ENCODE measurements at places on chromosomes 11 and 22.

GRCh38 chr11:126929179-126930061, 71.2 kb downstream of the KIRREL3 start:
- DNase-seq: no peak

DNA sequence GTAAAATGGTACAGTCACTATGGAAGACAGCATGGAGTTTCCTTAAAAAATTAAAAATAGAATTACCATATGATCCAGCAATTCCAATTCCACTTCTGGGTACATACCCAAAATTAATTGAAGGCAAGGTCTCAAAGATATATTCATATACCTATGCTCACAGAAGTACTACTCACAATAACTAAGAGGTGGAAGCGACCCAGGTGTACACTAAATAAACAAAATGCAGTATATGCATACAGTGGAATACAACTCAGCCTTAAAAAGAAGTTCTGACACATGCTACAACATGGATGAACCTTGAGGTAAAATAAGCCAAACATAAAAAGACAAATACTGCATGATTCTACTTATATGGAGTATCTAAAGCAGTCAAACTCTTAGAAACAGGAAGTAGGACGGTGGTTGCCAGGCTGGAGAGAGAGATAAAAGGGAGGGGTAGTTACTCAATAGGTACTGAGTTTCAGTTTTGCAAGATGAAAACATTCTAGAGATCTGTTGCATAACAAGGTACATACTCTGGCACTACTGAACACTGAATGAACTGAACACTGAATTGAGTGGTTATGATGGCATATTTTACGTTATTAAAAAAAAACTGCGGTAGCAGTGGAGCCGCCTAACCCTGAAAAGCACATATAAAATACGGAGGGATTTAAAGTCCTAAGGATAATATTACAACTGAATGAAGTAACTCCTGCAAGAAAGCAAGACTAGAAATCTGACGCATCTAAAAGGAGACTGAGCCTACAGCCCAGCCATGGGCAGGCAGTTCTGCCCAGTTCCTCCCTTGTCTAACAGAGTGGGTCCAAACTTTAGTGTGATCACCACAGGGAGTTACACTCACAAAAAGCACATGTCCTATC, 12.8 kb downstream of the DGCR2 start:
- DNase-seq: no peak

GRCh38 chr11:58762284-58763119, 30.8 kb upstream of the GLYAT start:
- no peak for DNase-seq

DNA sequence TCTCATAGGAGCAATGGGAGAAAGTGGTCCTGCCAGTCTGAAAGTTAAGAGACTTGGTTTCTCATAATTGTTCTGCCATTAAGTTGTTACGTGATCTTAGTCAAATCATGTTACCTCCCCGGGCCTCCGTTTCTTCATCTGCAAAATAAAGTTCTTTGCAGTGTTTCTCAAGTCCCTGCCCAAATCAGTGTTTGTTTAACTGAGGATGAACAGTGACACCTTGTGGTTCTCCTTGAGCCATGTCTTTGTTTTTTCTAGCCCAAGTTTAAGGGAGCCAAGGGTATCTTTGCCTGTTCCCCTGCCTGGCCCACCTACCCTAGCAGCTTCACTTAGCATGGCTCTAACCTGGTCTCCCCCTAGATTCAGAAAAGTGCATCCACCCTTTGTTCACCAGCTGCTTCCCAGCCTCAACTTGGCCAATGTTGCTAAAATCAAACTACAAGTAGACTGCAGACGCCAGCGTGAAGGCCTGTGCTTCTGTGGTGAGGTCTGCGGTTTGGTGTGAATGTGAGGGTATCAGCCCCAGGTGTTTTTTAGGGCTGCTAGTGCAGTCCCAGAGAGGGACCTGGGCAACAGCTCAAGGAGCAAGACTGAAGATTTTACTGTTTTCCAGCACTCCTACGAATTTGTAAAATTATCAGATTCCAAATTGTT, 35.5 kb downstream of the FZD4 start:
- no peak for DNase-seq

DNA sequence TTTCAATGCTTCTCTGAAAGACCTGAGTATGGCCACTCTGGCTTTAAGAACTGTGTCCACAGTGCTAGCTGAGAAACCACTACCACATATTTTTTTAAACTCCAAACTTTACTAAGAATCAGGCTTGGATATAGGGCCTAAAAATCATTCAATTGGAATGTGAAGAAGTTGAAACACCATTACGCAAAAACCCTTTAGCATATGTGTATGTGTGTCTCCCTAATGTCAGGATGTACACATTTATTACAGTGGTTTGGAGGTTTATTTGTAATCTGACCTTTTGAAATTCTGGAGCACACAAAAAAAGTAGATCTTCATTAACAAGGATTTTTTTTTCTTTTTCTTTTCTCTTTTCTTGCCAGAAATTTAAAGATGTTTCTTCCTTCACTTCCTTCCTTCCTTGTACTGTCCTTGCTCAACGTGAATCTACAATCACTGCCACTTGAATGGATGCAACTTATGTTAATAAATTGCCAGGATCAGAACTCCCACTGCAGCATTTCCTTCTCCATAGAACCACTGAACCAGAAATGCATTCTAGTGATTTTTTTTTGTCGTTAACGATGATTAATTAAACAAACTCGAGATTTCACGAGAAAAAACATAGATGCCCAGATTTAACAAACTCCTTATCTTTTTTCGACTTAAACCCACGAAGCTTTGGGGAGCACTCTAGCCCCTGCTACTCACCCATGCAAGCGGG, 3.1 kb upstream of the ADM start:
- no peak for DNase-seq

DNA sequence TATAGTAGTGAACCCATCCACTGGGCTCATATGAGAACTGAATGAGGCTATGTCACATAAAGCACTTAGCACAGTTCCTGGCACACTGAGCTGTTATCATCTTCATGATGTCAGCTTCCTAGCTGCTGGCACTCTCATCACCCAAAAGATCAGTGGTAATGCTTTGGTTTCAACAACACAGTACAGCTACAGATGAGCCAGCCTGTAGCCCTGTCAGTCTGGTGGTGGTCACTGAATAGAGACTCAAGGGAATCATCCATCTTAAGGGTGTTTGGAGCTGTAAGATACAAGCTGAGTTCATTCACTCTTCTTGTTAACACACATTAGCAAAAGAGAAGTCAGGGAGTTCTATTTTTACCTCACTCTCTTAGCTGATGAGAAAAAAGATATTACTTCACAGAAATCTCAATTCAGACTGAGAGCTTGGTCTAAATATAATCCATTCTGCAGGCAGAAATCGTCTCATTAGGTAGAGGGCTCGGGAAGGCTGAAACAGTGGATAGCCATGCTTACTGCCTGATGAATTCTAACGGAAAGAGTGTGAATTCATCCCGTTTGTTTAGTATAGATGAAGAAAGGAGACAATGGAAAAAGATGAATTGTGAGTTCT, 6.3 kb upstream of the SLC1A2 start:
- DNase-seq: no peak

DNA sequence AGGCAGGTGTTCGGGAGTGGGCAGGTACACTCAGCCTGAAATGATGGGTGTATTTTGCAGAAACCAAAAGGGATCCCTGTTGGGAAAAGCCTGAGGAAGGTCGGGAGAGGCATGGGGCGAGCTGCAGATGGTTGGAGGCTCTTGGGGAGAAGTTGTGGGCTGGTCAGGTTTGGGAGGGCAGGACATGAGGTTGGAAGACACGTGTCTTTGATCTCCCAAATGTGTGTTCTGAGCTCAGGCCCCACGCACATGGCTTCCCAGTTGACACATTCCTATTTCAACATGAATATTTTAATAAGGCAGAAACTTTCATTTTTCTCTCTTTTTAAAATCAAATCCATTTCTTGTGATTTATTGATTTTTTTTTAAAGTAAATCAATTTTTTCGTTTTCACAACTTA, 1003.3 kb downstream of the TBC1D22A start:
- DNase-seq: no peak

DNA sequence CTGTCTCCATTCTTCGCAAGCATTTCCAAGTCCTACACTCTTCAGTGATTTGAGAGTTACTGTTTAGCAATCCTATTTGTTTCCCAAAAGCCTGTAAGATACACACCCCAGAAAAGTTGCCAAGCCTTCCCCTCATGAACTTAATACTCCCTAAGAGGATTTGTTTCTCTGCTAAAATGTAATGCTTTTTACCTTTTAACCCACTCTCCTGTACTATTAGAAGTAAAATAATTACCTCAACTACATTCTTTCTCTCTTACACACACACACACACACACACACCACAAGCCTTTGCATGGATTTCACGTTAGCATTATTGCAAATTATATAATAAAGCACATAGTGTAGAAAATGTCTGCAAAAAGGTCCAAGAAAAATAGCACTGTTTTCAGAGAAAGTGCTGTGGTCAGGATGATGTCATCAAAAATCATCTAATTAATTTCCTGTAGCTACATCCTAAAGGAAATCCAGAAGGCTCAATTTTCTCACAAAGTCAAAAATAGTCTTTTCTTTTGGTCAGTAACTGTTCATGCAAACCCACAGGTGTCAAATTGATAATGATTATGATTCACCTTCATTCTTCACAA, 364.1 kb upstream of the PITPNB start:
- no peak for DNase-seq

DNA sequence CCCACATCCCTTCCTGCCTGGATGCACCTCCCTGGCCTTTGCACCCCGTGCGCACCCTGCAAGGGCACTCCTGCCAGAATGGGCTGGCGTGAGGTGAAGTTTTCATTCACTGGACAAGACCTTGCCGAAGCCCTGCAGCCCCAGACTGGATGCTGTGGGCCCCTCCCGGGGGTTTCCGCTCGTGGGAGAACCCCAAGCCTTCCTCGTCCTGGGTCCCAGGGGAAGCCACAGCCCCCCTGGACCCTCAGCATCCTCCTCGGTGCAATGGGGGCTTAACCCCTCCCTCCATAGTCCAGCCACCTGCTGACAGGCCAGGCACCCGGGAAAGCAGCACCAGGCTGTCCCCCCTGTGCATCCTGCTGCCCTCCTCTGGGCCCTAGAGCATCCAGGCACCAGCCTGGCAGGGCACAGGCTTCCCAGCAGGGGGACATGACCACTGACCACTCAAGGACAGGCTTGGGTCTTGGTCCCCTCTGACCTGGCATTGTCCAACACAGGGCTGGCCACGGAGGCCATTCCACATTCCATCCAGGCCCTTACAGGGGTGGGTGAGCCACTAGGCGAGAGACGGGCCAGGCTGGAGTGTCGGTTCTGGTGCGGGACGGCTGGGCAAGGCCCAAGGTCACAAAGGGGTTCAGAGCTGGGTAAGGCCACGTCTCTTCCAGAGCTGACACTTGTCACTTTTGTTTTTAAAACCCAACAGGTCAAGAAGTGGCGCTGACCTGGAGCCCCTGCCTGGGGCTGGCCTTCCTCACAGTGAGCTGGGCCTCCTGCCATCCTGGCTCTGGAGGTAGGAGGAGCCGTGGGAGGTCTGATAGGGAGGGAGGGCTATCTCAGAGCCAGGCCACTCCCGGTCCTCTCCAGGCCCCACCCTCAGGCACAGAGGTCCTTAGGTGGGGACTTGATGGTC, 41.5 kb upstream of the PPARA start:
- no peak for DNase-seq

DNA sequence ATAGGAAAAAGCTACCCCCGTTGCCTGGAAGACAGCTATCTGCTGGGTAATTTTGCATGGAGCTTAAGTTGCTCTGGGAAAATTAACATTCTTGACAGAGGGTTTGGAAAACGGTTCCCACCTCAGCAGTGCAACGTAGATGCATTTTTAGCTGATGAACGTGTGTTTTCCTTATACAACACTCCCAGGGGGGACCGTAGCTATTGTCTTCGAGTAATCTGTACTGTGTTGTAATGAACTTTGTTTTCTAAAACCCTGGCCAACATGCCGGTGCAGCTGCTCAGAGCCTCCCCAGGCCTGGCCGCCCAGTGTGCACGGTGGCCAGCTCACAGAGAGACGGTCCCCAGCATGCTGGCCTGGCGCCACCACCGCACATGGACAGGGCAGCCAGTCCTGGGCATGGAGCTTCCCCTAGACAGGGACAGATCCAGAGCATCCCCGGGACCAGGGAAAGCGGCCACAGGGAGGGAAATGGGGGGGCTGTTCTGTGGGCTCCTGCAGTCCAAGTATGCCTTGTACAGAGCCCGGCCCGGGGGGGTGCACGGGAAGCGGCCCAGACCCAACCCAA, 2.2 kb downstream of the TNNT3 start:
- no peak for DNase-seq

- DNase-seq: no peak
These were observed 1367.5 kb downstream of the BRD1 start for GRCh38 chr22:48459859-48460823.

DNA sequence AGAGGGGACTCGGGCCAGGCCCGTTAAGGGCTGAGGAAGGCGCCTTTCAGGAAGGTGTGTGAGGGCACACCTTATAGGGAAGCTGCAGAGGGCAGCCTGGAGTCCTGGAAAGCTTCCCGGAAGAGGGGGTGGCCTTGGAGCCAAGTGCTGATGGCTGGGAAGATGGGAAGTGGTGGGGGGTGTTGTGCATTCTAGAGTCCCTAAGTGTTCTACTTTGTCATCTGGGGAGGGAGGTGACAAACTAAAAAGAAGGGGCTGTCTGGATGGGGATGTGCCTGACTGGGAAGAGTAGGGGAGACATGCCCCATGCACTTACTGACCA, 6.8 kb downstream of the ZDHHC8 start:
- DNase-seq: no peak

- DNase-seq: no peak
These were observed at the start of gene SMTNL1 for GRCh38 chr11:57536947-57537619. Gene SMTNL1, plus strand, starts transcription at chr11:57537595. Its CDS starts 5,048 bp downstream, at chr11:57542643.

DNA sequence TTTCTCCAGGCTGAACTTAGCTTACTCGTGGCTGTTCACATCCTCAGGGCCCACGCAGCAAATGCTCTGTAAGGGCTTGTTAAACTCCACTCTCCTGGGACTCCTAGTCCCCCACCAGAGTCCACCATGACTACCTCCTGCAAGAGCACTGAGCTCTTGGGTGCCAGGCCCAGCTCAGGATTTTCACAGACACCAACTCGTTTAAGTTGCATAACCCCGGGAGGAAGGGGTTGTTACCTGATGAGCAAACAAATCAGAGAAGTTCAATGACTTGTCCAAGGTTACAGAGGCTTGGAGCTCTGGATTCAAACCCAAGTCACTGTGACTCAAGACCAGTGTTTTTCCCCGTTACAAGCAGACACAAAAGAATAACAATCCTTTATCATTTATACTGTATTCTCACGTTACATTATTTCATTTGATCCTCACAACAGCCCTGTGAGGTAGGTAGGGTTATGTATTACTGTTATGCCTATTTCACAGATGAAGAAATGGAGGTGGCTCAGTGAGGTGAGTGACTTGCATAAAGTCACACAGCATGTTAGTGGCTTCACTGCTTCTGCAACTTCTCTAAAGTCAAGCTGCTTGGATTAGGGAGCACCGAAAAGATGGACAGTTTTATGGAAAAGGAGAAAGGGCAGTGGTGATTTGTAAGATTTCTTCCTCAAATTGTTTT, 17.4 kb downstream of the KCTD21 start:
- DNase-seq: no peak

- no peak for DNase-seq
These were observed 67.5 kb upstream of the LINC01488 start for GRCh38 chr11:69413993-69414392.
